Mesothelial cell of epicardium (in vitro differentiated cells): ENCODE measurements at places on chromosomes 16 and 17.

- no peak for DNase-seq
- no peak overlapping the region for H3K4me3 ChIP-seq
- peak overlapping the region; percentile 51 for H3K27ac ChIP-seq
- H3K36me3 ChIP-seq, result peaks cover 24% of the 10 kb centered on the region
Measured at GRCh38 chr17:51224402-51225262, 35.2 kb downstream of the MBTD1 start.

GRCh38 chr17:1709403-1709951 is 700 bp downstream of the TLCD2 start:
- H3K4me3 ChIP-seq, result peak overlapping the region; percentile 58
- H3K27ac ChIP-seq, result no peak overlapping the region
- no peaks in the 10 kb centered on the region for H3K27me3 ChIP-seq

DNA sequence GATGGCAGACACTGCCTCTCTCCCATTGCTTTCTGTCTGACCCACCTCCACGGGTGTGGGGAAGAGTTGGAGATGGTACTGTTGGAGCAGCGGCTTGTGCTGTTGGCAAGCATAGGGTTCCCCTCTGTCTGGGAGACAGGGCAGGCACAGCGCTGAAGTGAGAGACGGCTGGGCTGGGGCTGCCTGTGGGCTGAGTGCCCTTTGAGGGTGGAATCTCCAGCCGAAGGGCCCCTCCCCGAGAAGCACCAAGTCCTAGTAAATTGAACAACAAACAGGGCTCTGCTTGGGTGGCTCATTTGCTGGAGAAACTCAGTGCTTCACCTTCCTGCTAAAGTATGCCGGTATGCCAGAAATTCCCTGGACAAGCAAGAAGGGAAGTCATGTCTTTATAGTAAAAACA is 79.7 kb downstream of the KSR1 start:
- peak overlapping the region; percentile 84 for H3K27ac ChIP-seq
- H3K4me1 ChIP-seq, result peaks cover 45% of the 10 kb centered on the region
- no peak for DNase-seq
- H3K4me3 ChIP-seq, result no peak overlapping the region
- no peaks in the 10 kb centered on the region for H3K27me3 ChIP-seq
- no peaks in the 10 kb centered on the region for H3K36me3 ChIP-seq

GRCh38 chr16:59696495-59696894 is 962.4 kb upstream of the GOT2 start:
- no peak overlapping the region for H3K27ac ChIP-seq
- DNase-seq, result no peak
- no peaks in the 10 kb centered on the region for H3K36me3 ChIP-seq
- no peak overlapping the region for H3K4me3 ChIP-seq
- no peaks in the 10 kb centered on the region for H3K27me3 ChIP-seq

DNA sequence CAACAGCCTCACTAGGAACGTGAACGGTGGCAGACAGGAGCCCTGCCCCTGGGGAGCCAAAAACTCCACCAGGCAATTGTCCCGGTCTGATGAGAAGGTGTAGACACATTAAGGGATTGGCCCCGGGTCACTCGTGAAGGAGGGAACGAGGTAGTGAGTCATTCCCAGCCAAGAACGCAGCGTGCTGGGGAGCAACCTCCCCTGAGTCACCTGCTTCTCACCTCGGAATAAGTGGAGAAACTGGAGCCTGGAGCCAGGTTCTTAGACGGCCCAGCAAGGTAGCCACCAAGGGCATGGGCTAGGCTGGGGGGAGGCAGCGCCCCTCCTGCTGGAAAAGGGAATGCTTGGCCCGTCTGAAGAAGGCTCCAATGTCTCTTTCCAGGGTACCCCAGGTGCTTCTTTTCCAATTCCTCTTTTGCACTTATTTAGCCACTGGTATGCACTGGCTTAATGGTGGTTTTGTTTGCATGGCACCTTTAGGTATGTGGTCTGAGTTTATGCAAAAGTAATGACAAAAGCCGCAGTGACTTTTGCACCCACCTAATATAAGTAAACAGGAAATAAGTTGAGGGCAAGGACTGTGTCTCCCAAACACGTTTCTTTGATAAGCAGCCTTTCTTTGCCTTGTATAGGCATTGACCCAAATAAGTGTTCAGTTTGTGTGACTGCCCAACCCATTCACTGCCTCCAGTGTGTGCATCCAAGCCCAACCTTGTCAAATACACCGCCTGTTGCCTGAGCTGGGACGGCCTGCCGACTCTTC is 1.8 kb upstream of the HELZ start:
- peak overlapping the region; percentile 94 for H3K27ac ChIP-seq
- no peaks in the 10 kb centered on the region for H3K27me3 ChIP-seq
- H3K4me1 ChIP-seq, result peaks cover 33% of the 10 kb centered on the region
- DNase-seq, result peak; percentile 42
- no peaks in the 10 kb centered on the region for H3K36me3 ChIP-seq
- H3K4me3 ChIP-seq, result peak overlapping the region; percentile 79

DNA sequence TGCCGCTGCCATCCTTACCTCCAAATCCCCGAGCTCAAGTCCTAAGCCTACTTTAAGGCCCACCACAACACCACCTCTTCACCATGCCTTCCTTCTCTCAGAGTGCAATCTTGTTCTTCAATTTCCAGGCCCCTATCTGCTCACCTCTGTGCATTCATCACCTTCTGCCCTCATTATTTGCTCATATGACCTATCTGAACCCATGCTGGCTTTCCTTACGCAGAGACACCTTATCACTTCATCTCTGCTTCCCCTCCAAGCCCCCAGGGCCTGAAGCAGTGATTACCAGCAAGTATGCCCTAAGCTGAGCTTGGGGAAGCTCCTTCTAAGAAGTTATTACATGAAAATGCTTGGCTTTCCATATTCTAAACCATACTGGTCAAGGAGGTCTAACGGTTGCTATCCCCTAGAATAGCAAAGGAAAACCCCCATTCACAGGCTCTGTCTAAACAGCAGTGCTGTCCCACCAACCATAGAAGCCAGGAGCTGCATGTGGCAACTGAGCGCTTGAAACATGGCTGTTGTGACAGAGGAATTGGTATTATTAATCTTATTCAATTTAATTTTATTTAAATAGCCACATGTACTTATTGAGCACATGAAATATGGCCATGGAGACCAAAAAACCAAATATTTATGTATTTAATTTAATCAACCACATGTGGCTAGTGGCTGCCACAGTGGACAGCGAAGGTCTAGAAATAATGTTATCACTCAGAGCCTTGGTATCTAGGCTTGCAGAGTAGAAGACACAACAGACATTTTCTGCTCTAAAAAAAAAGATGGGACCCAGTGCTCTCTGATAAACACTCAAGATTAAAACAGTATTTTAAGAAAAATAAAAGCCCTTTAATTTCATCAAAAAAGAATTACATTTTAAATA is 13.9 kb downstream of the USP7 start:
- DNase-seq, result no peak
- no peaks in the 10 kb centered on the region for H3K27me3 ChIP-seq
- no peak overlapping the region for H3K4me3 ChIP-seq
- H3K27ac ChIP-seq, result no peak overlapping the region
- peaks cover 42% of the 10 kb centered on the region for H3K4me1 ChIP-seq
- H3K36me3 ChIP-seq, result no peaks in the 10 kb centered on the region

GRCh38 chr16:28110479-28110878 is 47.0 kb upstream of the GSG1L start:
- peaks cover 6% of the 10 kb centered on the region for H3K4me1 ChIP-seq
- H3K27ac ChIP-seq, result peak overlapping the region; percentile 54
- no peaks in the 10 kb centered on the region for H3K27me3 ChIP-seq
- DNase-seq, result no peak
- no peak overlapping the region for H3K4me3 ChIP-seq

GRCh38 chr17:75118307-75118706 is 8.5 kb downstream of the ARMC7 start:
- H3K4me1 ChIP-seq, result peaks cover 7% of the 10 kb centered on the region
- H3K4me3 ChIP-seq, result no peak overlapping the region
- H3K27me3 ChIP-seq, result no peaks in the 10 kb centered on the region
- peaks cover 13% of the 10 kb centered on the region for H3K36me3 ChIP-seq
- no peak overlapping the region for H3K27ac ChIP-seq
- DNase-seq, result no peak

DNA sequence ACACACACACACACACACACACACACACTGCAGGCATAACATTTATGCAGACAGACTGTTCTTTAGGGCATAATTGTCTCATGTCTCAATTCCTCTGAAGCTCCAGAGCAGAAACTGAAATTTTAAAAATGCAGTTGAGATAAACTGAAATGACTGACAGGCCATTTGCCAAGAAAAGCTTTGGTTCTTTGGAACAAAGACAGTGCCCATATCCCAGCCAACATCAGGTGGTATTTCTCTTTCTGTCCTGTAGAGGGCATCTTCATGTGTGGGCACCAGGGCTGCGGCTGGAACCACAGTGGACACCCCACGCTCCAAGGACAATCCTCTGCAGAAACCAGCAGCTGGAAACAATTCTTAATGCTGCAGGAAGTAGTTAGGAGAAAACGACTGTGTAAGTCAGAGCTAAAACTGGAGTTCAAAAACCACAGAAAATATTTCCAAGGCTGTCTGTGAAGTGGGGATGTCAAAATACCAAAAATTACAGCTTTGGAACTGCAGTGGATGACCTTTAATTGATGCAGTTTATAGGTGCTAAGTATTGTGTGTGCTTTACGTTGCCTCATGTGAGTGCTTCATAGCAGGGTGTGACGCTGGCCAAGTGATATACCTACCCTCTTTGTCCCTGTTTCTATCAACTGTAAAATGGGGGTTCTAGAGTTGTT is 10.6 kb upstream of the MEFV start:
- no peak overlapping the region for H3K27ac ChIP-seq
- H3K4me3 ChIP-seq, result no peak overlapping the region
- no peaks in the 10 kb centered on the region for H3K27me3 ChIP-seq
- H3K4me1 ChIP-seq, result peaks cover 8% of the 10 kb centered on the region
- no peak for DNase-seq

DNA sequence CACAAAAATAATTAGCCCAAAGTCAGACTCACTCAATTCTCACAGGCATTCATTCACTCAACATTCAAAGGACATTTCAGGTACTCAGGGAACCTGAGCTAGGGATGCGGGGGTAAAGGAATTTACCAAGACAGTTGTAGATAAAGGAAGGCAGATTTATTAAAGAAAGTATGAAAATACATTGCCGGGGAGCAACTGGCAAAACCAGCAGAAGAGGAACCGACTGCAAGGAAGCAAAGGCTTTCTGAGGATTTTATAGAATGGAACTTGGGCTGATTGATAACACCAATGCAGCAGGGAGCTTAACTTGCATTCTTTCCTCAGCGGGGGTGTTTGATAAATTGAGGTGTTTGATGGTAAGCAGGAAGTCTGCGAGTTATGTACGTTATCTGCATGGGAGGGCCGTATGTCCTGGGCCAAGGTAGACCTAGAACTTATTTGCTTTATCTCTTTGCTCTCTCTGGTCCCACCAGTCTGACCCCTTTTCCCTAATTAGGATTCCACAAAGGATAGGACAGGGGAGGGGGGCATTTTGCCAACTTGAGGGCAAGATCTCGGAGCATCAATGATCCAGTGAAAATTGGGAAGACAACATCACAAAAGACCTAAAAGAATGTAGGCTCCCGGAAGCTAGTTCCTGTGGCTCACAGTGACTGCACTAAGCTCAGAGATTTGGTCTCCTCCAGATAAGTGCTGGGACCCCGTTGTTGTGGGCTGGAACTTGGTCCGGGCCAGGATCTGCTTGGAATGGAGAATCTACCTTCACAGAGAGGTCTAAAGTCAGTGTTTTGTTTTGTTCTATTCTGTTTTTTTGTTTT is 5.8 kb upstream of the MT3 start:
- no peaks in the 10 kb centered on the region for H3K36me3 ChIP-seq
- no peak for DNase-seq
- H3K4me1 ChIP-seq, result peaks cover 13% of the 10 kb centered on the region
- peaks cover 60% of the 10 kb centered on the region for H3K27me3 ChIP-seq
- H3K27ac ChIP-seq, result peak overlapping the region; percentile 67
- no peak overlapping the region for H3K4me3 ChIP-seq
